Breast epithelium (tissue), 4 donors: ENCODE measurements at places on chromosomes 13 and 19. TPM values are rescaled to one million over a fixed set of nuclear protein-coding genes. Genes with fewer than 3 reads are reported as not detected.

DNA sequence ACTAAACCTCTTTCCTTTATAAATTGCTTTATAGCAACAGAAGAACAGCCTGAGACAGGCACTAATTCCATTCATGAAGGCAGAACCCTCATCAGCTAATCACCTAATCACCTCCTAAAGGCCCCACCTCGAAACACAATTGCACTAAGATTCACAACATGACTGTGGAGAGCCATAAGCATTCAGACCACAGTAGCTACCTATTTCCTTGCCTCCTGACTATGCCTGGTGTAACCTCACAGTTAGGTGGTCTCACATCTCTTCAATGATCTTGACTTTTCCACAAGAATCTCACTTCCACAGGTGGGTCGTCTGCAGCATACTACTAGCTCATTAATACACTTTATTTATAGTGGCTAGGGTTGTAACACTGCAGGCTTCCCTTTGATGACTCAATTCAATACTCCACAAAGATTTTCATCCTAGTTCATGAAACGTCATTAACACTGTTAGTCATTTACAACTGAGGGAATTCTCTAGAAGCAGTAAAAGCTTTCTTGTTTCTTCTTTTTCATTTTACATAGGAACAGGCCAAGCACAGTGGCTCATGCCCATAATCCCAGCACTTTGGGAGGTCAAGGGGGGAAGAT, 27.1 kb downstream of the STK24 start:
- no peaks in the 10 kb centered on the region for H3K4me1 ChIP-seq
- H3K36me3 ChIP-seq: no peaks in the 10 kb centered on the region
- H3K27me3 ChIP-seq: no peaks in the 10 kb centered on the region
- no peak overlapping the region for H3K4me3 ChIP-seq
- H3K27ac ChIP-seq: no peak overlapping the region

GRCh38 chr13:98810746-98811145, 58.3 kb upstream of the SLC15A1 start:
- no peak for DNase-seq
- no peak overlapping the region for H3K4me3 ChIP-seq
- no peak overlapping the region for H3K27ac ChIP-seq
- no peaks in the 10 kb centered on the region for H3K36me3 ChIP-seq
- no peaks in the 10 kb centered on the region for H3K27me3 ChIP-seq

DNA sequence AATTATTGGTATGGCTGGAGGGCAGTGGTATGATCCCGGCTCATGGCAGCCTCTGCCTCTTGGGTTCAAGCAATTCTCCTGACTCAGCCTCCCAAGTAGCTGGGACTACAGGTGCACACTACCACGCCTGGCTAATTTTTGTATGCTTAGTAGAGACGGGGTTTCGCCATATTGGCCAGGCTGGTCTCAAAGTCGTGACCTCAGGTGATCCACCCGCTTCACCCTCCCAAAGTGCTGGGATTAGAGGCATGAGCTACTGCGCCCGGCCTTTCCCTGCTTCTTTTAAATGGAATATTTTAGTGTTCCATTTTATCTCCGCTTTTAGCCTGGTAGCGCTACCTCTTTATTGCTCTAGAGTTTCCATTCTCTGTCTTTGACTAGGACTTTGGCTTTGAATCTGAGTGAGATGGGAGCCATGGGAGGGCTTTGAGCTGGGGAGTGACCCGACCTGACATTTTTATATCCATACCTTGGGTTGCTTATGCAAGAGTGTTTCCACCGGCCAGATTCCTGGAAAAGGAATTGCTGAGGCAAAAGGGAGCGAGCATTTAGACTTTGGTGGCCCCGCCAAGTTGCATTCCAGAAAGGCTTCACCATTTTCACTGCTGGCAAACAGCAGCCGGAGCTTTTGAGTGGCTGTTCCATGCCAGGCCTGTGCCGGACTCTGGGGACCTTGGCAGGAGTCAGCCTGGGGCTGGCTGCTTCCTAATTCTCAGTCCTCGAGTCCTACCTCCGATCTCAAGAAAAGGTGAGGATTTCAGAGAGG, 22.9 kb downstream of the BICRA start:
- no peaks in the 10 kb centered on the region for H3K4me1 ChIP-seq
- H3K27ac ChIP-seq: no peak overlapping the region
- H3K27me3 ChIP-seq: no peaks in the 10 kb centered on the region
- H3K4me3 ChIP-seq: no peak overlapping the region

DNA sequence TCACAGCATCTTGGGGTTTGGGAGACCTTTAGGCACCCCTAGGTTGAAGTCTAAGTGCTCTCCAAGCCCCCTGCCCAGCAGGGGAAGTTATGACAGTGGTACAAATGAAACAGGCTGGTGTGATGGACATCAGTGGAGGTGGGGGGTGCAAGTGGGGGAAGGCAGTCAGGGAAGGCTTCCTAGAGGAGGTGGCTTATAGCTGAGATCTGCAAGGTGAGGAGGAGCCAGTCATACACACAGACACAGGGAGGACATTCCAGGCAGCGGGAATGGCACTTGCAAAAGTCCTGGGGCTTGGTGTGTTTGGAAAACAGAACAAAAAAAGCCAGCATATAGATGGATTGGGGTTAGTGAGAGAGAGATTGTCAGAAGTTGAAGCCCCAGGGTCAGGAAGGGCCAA, 11.6 kb downstream of the HSH2D start:
- no peaks in the 10 kb centered on the region for H3K27me3 ChIP-seq
- H3K36me3 ChIP-seq: no peaks in the 10 kb centered on the region
- H3K4me3 ChIP-seq: no peak overlapping the region
- no peak overlapping the region for H3K27ac ChIP-seq
- DNase-seq: no peak

DNA sequence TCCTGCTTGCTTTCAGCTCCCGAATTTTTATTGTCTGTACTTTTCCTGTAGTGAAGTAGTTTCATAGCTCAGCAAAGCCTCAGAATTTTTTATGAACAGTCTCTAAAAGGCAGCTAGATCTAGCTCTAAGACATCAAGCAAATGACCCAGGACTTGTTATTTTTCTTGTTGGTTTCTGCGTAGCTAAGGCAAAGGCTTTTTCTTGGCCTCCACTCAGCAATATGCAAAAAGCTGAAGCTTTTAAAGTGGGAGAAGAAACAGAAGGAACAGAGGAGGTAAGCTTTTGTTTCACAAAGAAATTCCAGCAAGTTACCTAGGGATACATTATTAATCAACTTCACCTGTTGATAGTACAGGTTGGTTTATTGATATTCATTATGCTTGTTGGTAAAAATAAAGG, 235.9 kb downstream of the PCDH20 start:
- no peak for DNase-seq
- no peak overlapping the region for H3K4me3 ChIP-seq
- no peaks in the 10 kb centered on the region for H3K27me3 ChIP-seq
- H3K4me1 ChIP-seq: no peaks in the 10 kb centered on the region

- no peak overlapping the region for H3K27ac ChIP-seq
- DNase-seq: peak; percentile 27
- no peaks in the 10 kb centered on the region for H3K36me3 ChIP-seq
- no peaks in the 10 kb centered on the region for H3K4me1 ChIP-seq
- H3K4me3 ChIP-seq: no peak overlapping the region
- no peaks in the 10 kb centered on the region for H3K27me3 ChIP-seq
Measured at GRCh38 chr13:113555141-113555540, 29.4 kb upstream of the TFDP1 start.

DNA sequence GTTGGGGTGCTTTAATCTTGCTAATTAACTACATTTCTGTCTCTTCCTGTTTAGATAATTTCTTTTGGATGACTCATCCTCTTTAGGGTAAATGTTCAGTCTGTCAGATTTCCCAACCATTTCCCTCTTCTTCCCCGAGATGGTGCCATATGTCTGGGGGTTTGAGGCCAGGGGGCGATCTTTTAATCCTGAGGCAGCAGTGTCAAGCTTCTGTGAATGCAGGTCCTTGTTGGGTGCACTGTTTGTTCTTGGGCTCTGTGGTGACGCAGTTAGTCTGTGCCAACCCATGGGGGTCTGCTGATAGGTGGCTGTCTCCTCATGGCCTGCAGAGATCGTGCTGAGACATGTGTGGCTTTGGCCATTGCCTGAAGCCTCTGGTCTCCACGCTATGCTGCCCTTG, 420.4 kb downstream of the NDFIP2 start:
- H3K27me3 ChIP-seq: no peaks in the 10 kb centered on the region
- H3K4me3 ChIP-seq: no peak overlapping the region
- H3K36me3 ChIP-seq: no peaks in the 10 kb centered on the region
- H3K27ac ChIP-seq: no peak overlapping the region
- H3K4me1 ChIP-seq: no peaks in the 10 kb centered on the region
- no peak for DNase-seq

- no peaks in the 10 kb centered on the region for H3K36me3 ChIP-seq
- H3K4me1 ChIP-seq: no peaks in the 10 kb centered on the region
- H3K4me3 ChIP-seq: no peak overlapping the region
- no peaks in the 10 kb centered on the region for H3K27me3 ChIP-seq
- DNase-seq: no peak
- no peak overlapping the region for H3K27ac ChIP-seq
Measured at GRCh38 chr13:59835569-59835968, 328.2 kb downstream of the DIAPH3 start.

DNA sequence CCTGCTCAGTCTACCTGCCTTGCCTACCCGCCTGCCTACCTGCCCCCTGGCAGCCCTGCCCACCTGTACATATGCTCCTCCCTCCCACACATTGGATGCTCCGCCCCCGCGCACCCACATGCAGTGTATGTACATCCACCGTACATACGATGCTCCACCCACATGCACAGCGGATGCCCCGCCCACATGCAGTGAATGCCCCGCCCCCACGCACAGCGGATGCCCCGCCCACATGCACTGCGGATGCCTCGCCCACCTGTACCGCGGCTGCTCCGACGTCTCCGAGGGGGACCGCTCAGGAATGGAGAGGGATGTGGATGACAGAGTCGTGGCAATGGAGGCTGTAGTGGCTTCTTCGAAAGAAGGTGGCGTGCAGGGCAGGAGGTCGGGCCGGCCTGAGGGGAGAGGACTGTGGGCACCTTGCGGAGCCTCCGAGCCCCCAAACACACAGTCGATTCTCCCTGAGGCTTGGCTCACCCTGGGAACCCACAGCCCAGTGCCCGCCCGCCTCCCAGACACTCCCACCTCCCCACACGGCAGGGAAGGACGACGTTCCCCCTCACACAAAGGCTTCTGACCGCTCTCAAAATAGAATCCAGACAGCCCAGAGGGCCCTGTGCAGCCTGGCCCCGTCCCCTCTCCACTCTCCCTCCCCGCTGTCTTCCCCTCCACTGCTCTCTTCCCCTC, 16.5 kb upstream of the CACTIN start:
- no peak for DNase-seq
- H3K27ac ChIP-seq: no peak overlapping the region
- H3K4me3 ChIP-seq: no peak overlapping the region
- no peaks in the 10 kb centered on the region for H3K4me1 ChIP-seq
- H3K36me3 ChIP-seq: no peaks in the 10 kb centered on the region

DNA sequence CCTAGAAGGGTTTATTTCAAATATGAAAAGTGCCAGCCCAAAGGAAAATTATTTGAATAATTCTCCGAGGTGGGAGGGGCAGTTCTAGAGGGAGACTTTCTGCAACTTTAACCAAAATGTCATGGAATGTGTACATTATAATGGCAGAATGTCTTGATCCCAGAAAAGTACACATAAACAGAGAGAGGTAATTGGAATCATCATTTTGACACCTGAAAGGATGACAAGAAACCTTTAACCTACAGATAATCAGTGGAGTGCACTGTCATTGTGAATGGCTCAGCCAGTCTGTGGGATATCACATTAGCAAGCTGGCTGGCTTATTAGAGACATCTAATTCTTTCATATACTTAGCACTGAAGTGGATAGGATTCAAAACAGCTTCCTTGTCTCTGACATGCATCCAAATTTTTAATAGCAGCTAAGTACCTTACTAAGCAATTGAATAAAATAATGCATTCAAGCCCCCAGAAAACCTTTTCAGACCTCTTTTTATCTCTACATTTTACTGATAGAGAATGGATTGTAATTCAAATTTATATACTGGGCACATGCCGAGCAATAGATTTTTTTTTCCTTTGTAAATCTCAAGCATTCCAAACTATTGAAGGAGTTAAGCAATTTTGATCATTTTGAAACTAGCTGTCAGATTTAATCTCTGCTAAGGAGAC, 468.6 kb downstream of the COG6 start:
- no peaks in the 10 kb centered on the region for H3K4me1 ChIP-seq
- H3K36me3 ChIP-seq: no peaks in the 10 kb centered on the region
- no peak overlapping the region for H3K4me3 ChIP-seq

GRCh38 chr13:40152145-40152544, 496.7 kb downstream of the COG6 start:
- H3K36me3 ChIP-seq: no peaks in the 10 kb centered on the region
- H3K4me3 ChIP-seq: no peak overlapping the region
- no peak overlapping the region for H3K27ac ChIP-seq
- H3K4me1 ChIP-seq: no peaks in the 10 kb centered on the region
- no peak for DNase-seq

Gene PSG4
- total RNA-seq: 2.3 TPM
